ENCODE measurements at places on chromosomes 4 and X. TPM values are rescaled to one million over a fixed set of nuclear protein-coding genes. Genes with fewer than 3 reads are reported as not detected.

DNA sequence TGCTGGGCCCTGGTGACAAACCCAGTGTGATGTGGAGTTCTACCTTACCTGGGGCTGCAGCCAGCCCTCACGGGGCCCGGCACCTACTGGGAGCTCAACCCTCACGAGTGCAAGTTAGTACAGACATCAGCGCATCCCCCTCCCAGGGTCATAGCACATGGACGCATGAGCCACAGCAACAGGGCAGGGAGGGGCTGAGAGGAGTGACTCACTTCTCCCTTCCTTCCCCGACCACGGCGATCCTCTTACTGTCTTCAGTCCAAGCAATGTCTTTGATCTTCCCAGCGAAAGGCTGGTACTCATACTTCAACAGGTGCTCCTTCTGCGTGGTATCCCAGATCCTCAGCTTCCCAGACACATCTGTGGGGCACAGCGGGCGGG lies 17.8 kb downstream of the WDR1 start:
- no peaks in the 10 kb centered on the region for H3K27me3 ChIP-seq
- H3K27ac ChIP-seq, result no peak overlapping the region
- no peak for DNase-seq
- H3K36me3 ChIP-seq, result peaks cover 32% of the 10 kb centered on the region

DNA sequence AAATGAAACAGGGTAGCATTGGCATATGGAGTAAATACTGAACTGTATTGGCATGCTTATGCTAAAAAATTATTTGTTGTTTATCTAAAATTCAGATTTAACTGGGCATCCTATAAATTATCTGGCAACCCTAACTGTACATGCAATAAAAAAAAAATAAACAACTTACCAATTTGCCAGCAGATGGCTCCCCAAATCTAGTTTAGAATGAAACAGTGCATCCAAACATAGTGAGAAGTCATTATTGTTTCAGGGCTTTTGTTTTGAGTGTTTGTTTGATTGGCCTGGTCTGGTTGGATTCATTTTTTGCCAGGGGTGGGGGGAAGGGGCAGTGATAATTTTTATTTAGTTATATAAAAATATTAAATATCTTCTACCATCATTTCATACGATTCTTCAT lies 12.8 kb upstream of the NSUN7 start:
- H3K36me3 ChIP-seq, result no peaks in the 10 kb centered on the region
- no peaks in the 10 kb centered on the region for H3K27me3 ChIP-seq
- no peaks in the 10 kb centered on the region for H3K4me1 ChIP-seq
- no peak overlapping the region for H3K4me3 ChIP-seq

DNA sequence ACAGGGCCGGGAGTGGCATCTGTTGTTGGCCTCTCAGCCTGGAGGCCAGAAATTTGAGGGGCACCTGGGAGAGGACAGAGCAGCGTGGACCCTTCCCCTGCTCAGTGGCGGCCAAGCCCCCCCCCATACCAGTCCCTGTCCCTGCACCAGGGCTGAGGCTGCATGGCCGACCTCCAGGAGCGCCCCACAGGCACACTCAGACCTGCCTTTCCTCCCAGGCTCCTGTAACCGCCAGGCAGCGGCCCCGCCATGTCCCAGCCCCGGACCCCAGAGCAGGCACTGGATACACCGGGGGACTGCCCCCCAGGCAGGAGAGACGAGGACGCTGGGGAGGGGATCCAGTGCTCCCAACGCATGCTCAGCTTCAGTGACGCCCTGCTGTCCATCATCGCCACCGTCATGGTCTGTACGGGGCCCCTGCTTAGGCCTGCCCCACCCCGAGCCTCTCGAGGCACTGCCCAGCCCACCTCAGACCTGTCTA lies 15.3 kb downstream of the TMEM175 start:
- no peak overlapping the region for H3K4me3 ChIP-seq
- H3K4me1 ChIP-seq, result 0 out of 2 replicates have a peak, but pooled peaks cover 4% of the 10 kb centered on the region
- no peaks in the 10 kb centered on the region for H3K27me3 ChIP-seq

- peaks cover 24% of the 10 kb centered on the region for H3K4me1 ChIP-seq
- no peak for DNase-seq
- no peaks in the 10 kb centered on the region for H3K36me3 ChIP-seq
Measured at GRCh38 chr4:145481942-145482208, 222 bp downstream of the SMAD1 start.

- no peak overlapping the region for H3K4me3 ChIP-seq
- DNase-seq, result no peak
- H3K36me3 ChIP-seq, result no peaks in the 10 kb centered on the region
- H3K4me1 ChIP-seq, result no peaks in the 10 kb centered on the region
- no peaks in the 10 kb centered on the region for H3K27me3 ChIP-seq
Measured at GRCh38 chrX:7133050-7133440, 14.5 kb upstream of the STS start.

DNA sequence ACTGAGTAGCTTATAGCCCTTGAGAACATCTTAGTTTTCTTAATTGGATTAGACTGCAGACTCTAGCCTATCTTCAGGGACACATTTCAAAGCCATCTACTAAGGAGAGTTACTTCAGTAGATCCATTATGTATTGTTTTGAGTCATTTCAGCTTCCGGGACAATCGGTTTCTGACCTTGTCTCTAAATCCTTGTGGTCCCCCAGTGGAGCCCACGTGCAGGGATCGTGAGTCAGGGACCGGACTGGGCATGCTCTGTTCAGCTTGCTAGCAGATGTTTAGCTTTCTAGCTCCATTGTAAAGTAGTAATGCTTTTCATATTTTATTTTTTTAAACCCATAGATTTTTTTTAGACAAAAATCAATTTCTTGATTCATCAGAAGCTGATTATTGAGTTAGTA lies 211.9 kb upstream of the PRPS2 start:
- H3K4me1 ChIP-seq, result no peaks in the 10 kb centered on the region
- no peak overlapping the region for H3K4me3 ChIP-seq
- H3K27me3 ChIP-seq, result no peaks in the 10 kb centered on the region

DNA sequence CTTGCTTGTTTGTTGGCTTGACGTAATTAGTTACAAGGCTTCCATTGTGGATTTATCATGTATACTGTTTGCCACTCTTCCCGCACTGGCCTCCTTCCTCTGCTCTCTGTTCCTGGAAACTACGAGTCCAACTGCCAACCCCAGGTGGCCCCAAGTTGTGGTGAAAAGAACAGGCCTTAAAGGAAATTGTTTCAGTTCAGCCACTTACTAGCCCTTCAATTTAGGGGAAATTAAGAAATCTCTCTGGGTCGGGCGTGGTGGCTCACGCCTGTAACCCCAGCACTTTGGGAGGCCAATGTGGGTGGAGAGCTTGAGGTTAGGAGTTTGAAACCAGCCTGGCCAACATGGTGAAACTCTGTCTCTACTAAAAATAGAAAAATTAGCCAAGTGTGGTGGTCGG lies 28.0 kb downstream of the RBM47 start:
- H3K27me3 ChIP-seq, result no peaks in the 10 kb centered on the region
- no peaks in the 10 kb centered on the region for H3K4me1 ChIP-seq
- H3K36me3 ChIP-seq, result no peaks in the 10 kb centered on the region

GRCh38 chrX:150983521-150984168 lies 510 bp downstream of the HMGB3 start:
- no peak for DNase-seq
- peaks cover 8% of the 10 kb centered on the region for H3K36me3 ChIP-seq
- H3K4me1 ChIP-seq, result 0 out of 2 replicates have a peak, but pooled peaks cover 3% of the 10 kb centered on the region
- no peak overlapping the region for H3K27ac ChIP-seq
- peak overlapping the region; percentile 68 for H3K4me3 ChIP-seq
- H3K27me3 ChIP-seq, result peaks cover 9% of the 10 kb centered on the region

- H3K36me3 ChIP-seq, result no peaks in the 10 kb centered on the region
- no peaks in the 10 kb centered on the region for H3K27me3 ChIP-seq
- H3K4me1 ChIP-seq, result peaks cover 8% of the 10 kb centered on the region
- H3K4me3 ChIP-seq, result peak overlapping the region; percentile 68
Measured at GRCh38 chr4:109729117-109729717, 653 bp downstream of the PLA2G12A start.

DNA sequence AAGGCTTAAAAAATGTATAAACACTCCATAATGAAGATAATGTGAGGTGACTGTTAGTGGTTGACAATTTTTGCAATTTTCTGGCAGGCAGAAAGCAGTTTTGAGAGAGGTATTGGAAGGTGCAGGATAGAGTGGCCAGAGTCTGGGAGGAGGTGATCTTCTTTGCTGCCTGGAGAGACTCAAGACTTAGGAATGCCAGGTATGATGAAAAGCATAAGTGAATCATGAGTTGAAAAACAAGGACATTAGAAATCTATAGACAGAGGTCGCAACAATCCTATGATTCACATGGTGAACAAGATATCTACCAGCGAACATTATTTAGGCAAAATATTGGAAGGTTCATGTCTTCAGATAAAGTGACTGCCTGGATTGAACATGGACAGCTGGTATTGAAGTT lies 118.5 kb downstream of the CFAP299 start:
- DNase-seq, result no peak
- H3K27me3 ChIP-seq, result no peaks in the 10 kb centered on the region
- no peak overlapping the region for H3K4me3 ChIP-seq
- H3K4me1 ChIP-seq, result peaks cover 15% of the 10 kb centered on the region
- H3K27ac ChIP-seq, result no peak overlapping the region

GRCh38 chr4:77263247-77263646 lies 106.2 kb downstream of the CCNG2 start:
- H3K4me3 ChIP-seq, result no peak overlapping the region
- DNase-seq, result no peak
- H3K4me1 ChIP-seq, result no peaks in the 10 kb centered on the region
- no peak overlapping the region for H3K27ac ChIP-seq

GRCh38 chrX:150063674-150064073 lies 125.4 kb upstream of the EOLA2 start:
- no peaks in the 10 kb centered on the region for H3K27me3 ChIP-seq
- H3K36me3 ChIP-seq, result no peaks in the 10 kb centered on the region
- H3K4me1 ChIP-seq, result no peaks in the 10 kb centered on the region
- no peak overlapping the region for H3K4me3 ChIP-seq

DNA sequence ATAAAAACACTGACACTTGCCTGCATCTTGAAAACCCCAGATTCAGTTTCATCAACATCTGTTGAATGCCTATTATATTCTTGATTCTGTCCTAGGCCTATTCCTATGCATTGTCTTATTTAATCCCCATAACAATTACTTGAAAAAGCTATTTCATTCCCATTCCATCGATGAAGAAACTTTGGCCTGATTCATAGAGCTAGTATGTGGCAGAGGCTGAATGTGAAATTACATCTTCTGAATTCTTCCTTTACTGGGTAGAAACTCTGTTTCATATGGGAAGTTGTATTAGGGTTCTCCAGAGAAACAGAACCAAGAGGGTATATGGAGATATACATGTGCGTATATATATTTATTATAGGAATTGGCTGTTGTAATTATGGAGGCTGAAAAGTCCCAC lies 35.0 kb upstream of the SLC4A4 start:
- H3K27me3 ChIP-seq, result no peaks in the 10 kb centered on the region
- no peak overlapping the region for H3K27ac ChIP-seq

DNA sequence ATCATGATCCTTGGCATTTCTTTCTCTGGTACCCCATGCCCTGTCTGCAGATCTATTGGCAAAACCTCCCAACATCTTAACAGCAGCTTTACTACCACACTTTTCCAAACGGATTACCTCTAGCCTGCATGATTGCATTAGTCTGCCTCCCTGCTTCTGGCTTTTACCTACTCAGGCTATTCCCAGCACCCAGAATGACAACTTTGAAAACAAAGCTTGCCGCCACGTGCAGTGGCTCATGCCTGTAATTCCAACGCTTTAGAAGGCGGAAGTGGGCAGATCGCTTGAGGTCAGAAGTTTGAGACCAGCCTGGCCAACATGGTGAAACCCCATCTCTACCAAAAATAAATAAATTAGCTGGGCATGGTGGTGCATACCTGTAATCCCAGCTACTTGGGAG lies 60.2 kb downstream of the UBE2K start:
- no peak for DNase-seq
- no peaks in the 10 kb centered on the region for H3K27me3 ChIP-seq
- H3K36me3 ChIP-seq, result peaks cover 28% of the 10 kb centered on the region
- peaks cover 10% of the 10 kb centered on the region for H3K4me1 ChIP-seq

DNA sequence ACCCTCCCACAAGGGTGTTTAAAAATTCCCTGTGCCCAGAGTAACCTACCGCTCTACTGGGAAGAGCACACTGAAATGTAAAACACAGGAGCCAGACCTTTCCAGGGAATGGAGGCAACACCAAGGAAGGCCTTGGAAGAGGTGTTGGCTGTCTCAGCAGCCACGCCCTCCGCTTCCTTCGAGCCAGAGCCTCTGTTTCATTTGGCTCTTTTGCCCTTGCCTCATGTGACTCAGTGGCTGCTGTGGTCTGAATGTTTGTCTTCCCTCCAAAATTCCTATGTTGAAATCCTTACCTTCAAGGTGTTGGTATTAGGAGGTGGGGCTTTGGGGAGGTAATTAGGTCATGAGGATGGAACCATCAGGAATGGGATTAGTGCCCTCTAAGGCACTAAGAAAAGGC lies 11.3 kb downstream of the SCD5 start:
- DNase-seq, result no peak
- no peaks in the 10 kb centered on the region for H3K36me3 ChIP-seq
- H3K27me3 ChIP-seq, result peaks cover 100% of the 10 kb centered on the region
- H3K4me1 ChIP-seq, result peaks cover 27% of the 10 kb centered on the region
- no peak overlapping the region for H3K27ac ChIP-seq

DNA sequence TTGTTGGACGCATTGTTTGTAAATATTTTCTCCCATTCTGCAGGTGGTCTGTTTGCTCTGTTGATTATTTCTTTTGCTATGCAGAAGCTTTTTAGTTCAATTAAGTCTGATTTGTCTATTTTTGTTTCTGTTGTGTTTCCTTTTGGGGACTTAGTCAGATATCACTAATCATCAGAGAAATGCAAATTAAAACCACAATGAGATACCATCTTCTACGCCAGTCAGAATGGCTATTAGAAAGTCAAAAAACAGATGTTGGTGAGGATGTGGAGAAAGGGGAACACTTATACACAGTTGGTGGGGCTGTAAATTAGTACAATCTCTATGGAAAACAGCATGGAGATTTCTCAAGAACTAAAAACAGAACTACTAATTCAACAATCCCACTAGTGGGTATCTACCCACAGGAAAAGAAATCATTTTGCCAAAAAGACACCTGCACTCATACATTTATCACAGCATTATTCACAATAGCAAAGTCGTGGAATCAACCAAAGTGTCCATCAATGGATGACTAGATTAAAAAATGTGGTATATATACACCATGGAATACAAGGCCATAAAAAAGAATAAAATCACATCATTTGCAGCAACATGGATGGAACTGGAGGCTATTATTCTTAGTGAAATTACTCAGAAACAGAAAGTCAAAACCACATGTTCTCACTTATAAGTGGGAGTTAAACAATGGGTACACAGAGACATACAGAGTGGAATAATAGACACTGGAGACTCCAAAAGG lies 8.1 kb downstream of the COQ2 start:
- H3K27ac ChIP-seq, result no peak overlapping the region
- DNase-seq, result no peak
- H3K4me1 ChIP-seq, result no peaks in the 10 kb centered on the region
- H3K36me3 ChIP-seq, result peaks cover 3% of the 10 kb centered on the region
- H3K27me3 ChIP-seq, result no peaks in the 10 kb centered on the region

The PALLD gene
- total RNA-seq, result 30.2 TPM

The KLHL13 gene
- 10.9 TPM for total RNA-seq

The HELT gene
- not detected for total RNA-seq

The TMPRSS11D gene
- not detected for total RNA-seq

The SPACA5 gene
- not detected for total RNA-seq
